ENCODE measurements at places on chromosomes 7 and 10. TPM values are rescaled to one million over a fixed set of nuclear protein-coding genes. Genes with fewer than 3 reads are reported as not detected.
A peak's percentile ranks its signal among the peaks of the same experiment; 100 is the strongest.

GRCh38 chr10:68348265-68348741 is 15.6 kb upstream of the PBLD start:
- H3K27ac ChIP-seq = peak overlapping the region; percentile 45
- peaks cover 16% of the 10 kb centered on the region for H3K4me1 ChIP-seq
- DNase-seq = peak; percentile 65
- peaks cover 33% of the 10 kb centered on the region for H3K36me3 ChIP-seq
- no peak overlapping the region for H3K4me3 ChIP-seq

The SHLD2 gene
- 36.4 TPM for total RNA-seq

DNA sequence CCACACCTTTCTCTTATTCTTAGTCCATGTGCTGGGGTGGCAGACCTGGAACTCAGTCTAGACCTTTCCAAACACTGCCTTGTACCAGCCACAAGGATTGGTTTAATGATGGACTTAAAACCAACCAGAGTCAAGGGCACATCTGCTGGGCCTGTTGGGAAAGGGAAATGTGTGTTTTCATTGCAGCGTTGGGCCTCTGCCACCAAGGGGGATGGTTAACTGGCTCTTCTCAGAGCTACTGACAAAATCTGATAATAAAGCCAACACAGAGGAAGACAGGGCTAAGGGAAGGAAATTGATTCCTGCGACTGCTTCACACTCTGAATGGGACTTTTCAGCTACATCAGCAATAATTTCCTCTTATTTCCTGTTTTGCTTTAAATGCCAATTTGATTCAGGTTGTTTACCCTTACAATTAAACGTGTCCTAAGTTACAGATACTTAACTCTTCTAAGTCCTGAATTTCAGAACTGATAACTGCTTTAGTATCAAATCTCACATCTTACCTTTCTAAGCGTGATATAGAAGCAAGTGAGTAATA is 68.4 kb upstream of the MALRD1 start:
- H3K4me3 ChIP-seq = no peak overlapping the region
- H3K36me3 ChIP-seq = no peaks in the 10 kb centered on the region
- no peaks in the 10 kb centered on the region for H3K27me3 ChIP-seq
- H3K27ac ChIP-seq = no peak overlapping the region

- H3K36me3 ChIP-seq = no peaks in the 10 kb centered on the region
- no peak overlapping the region for H3K4me3 ChIP-seq
- no peak for DNase-seq
These were observed 32.0 kb downstream of the EXOC6 start for GRCh38 chr10:92880233-92880861.

The AOAH gene
- 44.5 TPM for total RNA-seq

- no peaks in the 10 kb centered on the region for H3K36me3 ChIP-seq
- peaks cover 15% of the 10 kb centered on the region for H3K27me3 ChIP-seq
- DNase-seq = no peak
- H3K4me3 ChIP-seq = no peak overlapping the region
These were observed 434.8 kb downstream of the KCNMA1 start for GRCh38 chr10:77202857-77203256.

Data from activated CD8-positive, alpha-beta memory T cell treated with anti-CD3 and anti-CD28 coated beads, Interleukin-2, amount 10 ng/mL, durations not matched to agents 7 days and 5 days (primary cell).